ENCODE measurements at places on chromosomes 6 and 20.

- DNase-seq = peak; percentile 63
- H3K4me1 ChIP-seq = peaks cover 13% of the 10 kb centered on the region
- peak within 1 kb of the TSS; percentile 51 for H3K4me3 ChIP-seq
- H3K36me3 ChIP-seq = peaks cover 12% of the 10 kb centered on the region
- H3K27me3 ChIP-seq = peaks cover 80% of the 10 kb centered on the region
Observed at GRCh38 chr20:58852543-58853271, at the start of gene GNAS. Gene GNAS (plus strand): TSS chr20:58852716.

DNA sequence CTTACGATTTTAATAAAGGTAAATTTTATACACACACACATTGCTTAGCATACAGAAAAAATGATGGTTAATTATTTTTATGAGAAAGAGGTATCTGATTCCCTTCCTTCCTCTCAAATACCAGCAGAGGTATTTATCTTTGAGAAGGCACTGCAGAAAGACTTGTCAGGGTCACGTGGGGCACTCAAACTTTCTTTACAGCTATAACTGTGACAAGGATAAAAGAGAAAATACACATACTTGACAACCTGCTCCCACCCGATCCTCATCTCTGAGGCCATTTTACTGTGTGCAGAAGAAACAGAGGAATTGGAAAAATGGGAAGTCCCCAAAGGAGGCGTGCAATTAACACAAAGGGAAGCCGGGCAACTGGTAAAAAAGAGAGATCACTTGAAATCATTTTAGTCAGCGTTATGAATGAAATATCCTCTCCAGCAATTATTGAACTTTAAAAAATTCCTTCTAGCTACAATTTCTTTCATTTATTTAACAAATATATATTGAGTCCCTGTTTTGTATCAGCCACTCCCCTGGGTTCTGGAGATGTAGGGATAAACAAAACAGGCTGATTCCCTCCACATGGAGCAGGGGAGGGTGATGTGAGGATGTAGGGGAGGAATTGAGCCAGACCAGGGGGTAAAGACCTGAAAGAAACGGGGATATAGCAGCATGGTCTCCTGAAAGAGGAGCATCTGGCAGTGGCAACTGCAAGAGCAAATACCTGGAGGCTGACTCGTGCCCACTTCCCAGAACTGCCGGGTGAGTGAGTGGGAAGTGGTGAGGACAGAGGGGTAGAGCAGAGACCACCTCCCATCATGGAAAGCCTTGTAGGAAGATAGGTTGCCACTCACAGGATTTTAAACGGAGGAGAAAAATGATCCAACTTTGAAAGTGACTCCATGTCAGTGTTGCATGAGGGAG lies 510.3 kb downstream of the KIF16B start:
- no peaks in the 10 kb centered on the region for H3K4me1 ChIP-seq
- no peaks in the 10 kb centered on the region for H3K36me3 ChIP-seq
- no peak overlapping the region for H3K27ac ChIP-seq
- no peak overlapping the region for H3K4me3 ChIP-seq
- no peaks in the 10 kb centered on the region for H3K27me3 ChIP-seq
- no peak for DNase-seq

GRCh38 chr6:138673346-138674014 lies 100.1 kb upstream of the CCDC28A start:
- no peak for DNase-seq
- no peaks in the 10 kb centered on the region for H3K27me3 ChIP-seq
- no peaks in the 10 kb centered on the region for H3K4me1 ChIP-seq
- H3K36me3 ChIP-seq = no peaks in the 10 kb centered on the region
- no peak overlapping the region for H3K27ac ChIP-seq
- no peak overlapping the region for H3K4me3 ChIP-seq

- H3K4me3 ChIP-seq = no peak overlapping the region
- H3K27ac ChIP-seq = no peak overlapping the region
- no peaks in the 10 kb centered on the region for H3K36me3 ChIP-seq
- DNase-seq = no peak
- peaks cover 6% of the 10 kb centered on the region for H3K27me3 ChIP-seq
- H3K4me1 ChIP-seq = no peaks in the 10 kb centered on the region
Observed at GRCh38 chr20:22160101-22160652, 424.2 kb downstream of the FOXA2 start.

GRCh38 chr6:166627875-166628801 lies 1.1 kb upstream of the RPS6KA2 start:
- DNase-seq = peak; percentile 54
- peaks cover 32% of the 10 kb centered on the region for H3K4me1 ChIP-seq
- H3K27me3 ChIP-seq = peaks cover 20% of the 10 kb centered on the region
- H3K27ac ChIP-seq = peak overlapping the region; percentile 75
- peaks cover 33% of the 10 kb centered on the region for H3K36me3 ChIP-seq

DNA sequence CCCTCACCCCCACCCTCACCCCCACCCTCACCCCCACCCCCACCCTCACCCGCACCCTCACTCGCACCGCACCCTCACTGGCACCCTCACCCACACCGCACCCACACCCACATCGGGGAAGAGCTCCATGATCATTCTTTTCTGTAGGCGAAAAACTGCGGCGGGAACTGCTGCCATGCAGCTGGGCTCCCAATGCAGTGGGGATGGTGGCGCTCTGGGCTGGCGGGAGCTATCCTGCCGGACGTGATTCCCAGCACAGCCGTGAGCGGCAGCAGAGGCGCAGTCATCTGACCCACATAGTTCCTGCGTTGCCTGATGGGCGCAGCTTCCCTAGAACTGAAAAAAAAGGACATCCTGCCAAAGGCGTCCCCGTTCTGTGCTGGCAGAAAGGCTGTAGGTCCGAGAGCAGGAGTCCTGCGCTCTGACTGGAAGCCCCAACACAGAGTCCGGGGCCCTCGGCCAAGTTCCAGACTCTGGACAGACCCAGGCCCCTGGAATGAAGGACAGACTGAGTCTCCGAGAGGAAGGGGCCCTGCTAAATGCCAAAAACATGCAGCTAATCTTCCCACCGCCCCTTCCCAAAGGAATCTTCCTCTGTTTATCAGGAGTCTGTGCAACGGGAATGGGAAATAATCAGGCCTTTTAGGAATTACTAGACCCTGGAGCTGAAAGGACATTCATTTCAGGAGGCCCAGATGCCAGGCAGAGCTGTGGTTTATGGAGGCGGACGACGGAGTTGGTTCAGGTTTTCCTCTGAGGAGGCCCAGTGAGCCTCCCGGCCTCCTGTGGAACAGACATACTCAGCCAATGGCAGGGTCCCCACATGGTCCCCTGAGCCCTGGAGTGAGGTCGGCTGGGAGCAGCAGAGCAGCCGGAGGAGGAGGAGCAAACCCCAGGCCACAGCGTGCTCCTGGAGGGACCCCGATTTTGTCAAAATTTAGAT lies 14.1 kb upstream of the TCFL5 start:
- H3K4me3 ChIP-seq = peak overlapping the region; percentile 60
- peaks cover 58% of the 10 kb centered on the region for H3K36me3 ChIP-seq
- peak; percentile 88 for DNase-seq
- peak overlapping the region; percentile 72 for H3K27ac ChIP-seq

GRCh38 chr6:84618836-84619235 lies 145.6 kb downstream of the TBX18 start:
- peaks cover 1% of the 10 kb centered on the region for H3K4me1 ChIP-seq
- DNase-seq = no peak
- no peak overlapping the region for H3K27ac ChIP-seq
- no peaks in the 10 kb centered on the region for H3K27me3 ChIP-seq

- no peaks in the 10 kb centered on the region for H3K4me1 ChIP-seq
- H3K27me3 ChIP-seq = peaks cover 37% of the 10 kb centered on the region
- H3K4me3 ChIP-seq = no peak overlapping the region
- DNase-seq = no peak
- no peaks in the 10 kb centered on the region for H3K36me3 ChIP-seq
Observed at GRCh38 chr6:20058912-20059311, 153.4 kb downstream of the MBOAT1 start.

- H3K27me3 ChIP-seq = no peaks in the 10 kb centered on the region
- no peak overlapping the region for H3K27ac ChIP-seq
- no peaks in the 10 kb centered on the region for H3K4me1 ChIP-seq
- H3K36me3 ChIP-seq = no peaks in the 10 kb centered on the region
- DNase-seq = peak; percentile 5
Observed at GRCh38 chr6:84685983-84686584, 78.3 kb downstream of the TBX18 start.

DNA sequence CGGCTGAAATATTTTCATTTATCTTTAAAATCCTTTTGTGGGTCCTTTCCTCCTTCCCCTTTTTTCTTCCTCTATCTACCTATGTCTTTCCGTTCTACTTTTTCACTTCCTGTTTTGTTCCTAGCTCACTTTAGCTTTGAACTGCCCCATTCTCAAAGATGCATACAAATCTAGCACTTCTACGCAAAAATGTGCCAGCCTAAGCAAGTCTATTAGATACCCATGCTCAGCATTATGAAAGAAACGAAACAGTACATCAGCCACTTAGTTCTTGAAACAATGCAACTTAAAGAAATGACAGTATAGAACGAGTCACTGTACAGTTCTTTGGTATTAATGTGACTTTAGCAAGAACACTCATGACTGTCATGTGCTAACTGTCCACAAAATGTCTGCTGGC lies 47.3 kb upstream of the MARCKS start:
- H3K27me3 ChIP-seq = no peaks in the 10 kb centered on the region
- DNase-seq = no peak
- no peak overlapping the region for H3K4me3 ChIP-seq
- H3K36me3 ChIP-seq = no peaks in the 10 kb centered on the region
- H3K4me1 ChIP-seq = no peaks in the 10 kb centered on the region
- no peak overlapping the region for H3K27ac ChIP-seq

DNA sequence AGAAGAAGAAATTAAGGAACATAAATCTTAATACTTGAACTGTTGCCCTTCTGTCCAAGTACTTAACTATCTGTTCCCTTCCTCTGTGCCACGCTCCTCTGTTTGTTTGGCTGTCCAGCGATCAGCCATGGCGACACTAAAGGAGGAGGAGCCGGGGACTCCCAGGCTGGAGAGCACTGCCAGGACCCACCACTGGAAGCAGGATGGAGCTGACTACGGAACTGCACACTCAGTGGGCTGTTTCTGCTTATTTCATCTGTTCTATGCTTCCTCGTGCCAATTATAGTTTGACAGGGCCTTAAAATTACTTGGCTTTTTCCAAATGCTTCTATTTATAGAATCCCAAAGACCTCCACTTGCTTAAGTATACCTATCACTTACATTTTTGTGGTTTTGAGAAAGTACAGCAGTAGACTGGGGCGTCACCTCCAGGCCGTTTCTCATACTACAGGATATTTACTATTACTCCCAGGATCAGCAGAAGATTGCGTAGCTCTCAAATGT lies 17.1 kb downstream of the IRF4 start:
- H3K4me3 ChIP-seq = no peak overlapping the region
- H3K27ac ChIP-seq = no peak overlapping the region
- no peaks in the 10 kb centered on the region for H3K36me3 ChIP-seq
- H3K27me3 ChIP-seq = peaks cover 31% of the 10 kb centered on the region

DNA sequence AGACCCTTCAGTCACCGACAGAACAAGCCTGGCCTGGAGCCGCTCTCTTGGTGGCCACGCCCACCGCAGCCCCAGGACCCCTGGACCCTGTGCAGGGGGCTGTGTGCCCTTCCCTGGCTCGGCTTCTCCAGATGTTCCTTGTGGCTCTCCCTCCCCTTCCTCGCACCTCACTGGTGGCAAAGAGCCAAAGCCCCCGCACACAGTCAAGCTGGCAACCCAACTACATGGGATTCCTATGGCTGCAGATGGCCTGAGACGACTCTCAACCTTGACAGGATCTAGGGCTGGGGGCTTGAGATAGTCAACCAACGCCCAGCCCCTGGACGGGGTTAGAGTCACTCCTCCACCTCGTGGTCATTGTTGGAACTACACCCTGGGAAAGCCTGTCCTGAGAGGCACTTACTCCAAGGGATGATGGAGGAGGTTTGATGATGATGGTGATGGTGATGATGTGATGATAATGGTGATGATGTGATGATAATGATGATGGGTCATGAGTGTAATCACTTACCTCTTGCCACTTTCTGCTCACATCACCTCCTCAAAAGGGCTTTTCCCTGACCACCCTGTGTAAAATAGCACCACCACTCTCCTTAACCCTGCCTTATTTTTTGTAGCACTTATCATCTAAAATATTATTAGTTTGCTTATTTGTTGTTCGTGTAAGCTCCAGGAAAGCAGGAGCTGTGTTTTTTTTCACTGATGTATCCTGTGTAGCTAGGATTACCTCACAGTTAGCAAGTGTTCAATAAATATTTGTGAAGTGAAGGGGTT lies 278.4 kb downstream of the LRFN2 start:
- H3K27ac ChIP-seq = no peak overlapping the region
- H3K36me3 ChIP-seq = no peaks in the 10 kb centered on the region
- H3K27me3 ChIP-seq = peaks cover 66% of the 10 kb centered on the region
- H3K4me1 ChIP-seq = no peaks in the 10 kb centered on the region
- peak; percentile 82 for DNase-seq

GRCh38 chr6:55174211-55175026 lies at the start of gene HCRTR2:
Gene HCRTR2 (plus strand): TSS chr6:55174515. CDS start chr6:55174588, 73 bp downstream.
- DNase-seq = no peak
- H3K36me3 ChIP-seq = no peaks in the 10 kb centered on the region
- H3K4me3 ChIP-seq = no peak within 1 kb of the TSS
- no peaks in the 10 kb centered on the region for H3K4me1 ChIP-seq
- no peak within 1 kb of the TSS for H3K27ac ChIP-seq

DNA sequence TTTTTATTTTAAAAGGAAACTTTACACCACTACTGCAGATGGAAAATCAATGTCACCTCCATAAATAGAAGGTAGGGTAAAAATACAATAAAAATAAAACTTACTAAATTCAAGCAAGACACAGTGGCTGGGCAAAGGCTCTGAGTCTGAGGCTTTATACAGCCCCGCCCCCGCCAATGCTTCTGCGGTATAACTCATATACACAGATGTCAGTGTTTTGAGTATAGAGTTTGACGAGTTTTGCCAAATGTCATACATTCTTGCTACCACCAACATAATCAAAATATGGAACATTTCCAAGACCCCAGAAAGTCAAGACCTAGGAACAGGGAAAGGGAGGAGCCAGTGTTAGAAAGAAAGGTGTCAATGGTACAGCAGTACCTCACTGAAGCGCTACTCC lies 12.8 kb downstream of the NFATC2 start:
- H3K27ac ChIP-seq = no peak overlapping the region
- no peak for DNase-seq
- H3K27me3 ChIP-seq = no peaks in the 10 kb centered on the region
- H3K4me1 ChIP-seq = peaks cover 18% of the 10 kb centered on the region
- H3K4me3 ChIP-seq = no peak overlapping the region

DNA sequence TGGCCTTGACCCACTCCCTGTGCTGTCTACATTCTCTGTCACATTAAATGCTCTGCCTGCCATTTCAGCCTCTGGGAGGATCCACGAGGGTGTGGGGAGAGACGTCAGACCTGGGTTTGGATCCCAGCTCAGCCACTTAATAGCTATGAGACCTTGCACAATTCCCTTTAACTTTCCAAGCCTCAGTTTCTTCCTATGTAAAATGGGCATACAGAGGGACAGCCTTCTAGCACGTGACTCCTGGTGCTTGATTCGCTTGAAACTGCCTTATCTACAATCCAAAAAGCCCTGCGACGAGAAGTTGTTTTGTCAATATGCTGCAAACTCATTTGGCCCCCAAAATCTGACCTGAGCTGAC lies 40.0 kb downstream of the TOX2 start:
- H3K4me3 ChIP-seq = no peak overlapping the region
- no peak overlapping the region for H3K27ac ChIP-seq
- peaks cover 53% of the 10 kb centered on the region for H3K4me1 ChIP-seq
- no peak for DNase-seq
- H3K36me3 ChIP-seq = no peaks in the 10 kb centered on the region

GRCh38 chr6:35064290-35064689 lies 76.8 kb downstream of the TCP11 start:
- H3K4me3 ChIP-seq = no peak overlapping the region
- H3K36me3 ChIP-seq = peaks cover 9% of the 10 kb centered on the region
- DNase-seq = no peak
- H3K4me1 ChIP-seq = no peaks in the 10 kb centered on the region
- no peaks in the 10 kb centered on the region for H3K27me3 ChIP-seq
